DMS79 (cell line): ENCODE measurements at places on chromosomes 16 and 17.

- no peak for DNase-seq
Measured at GRCh38 chr17:60354223-60354622, 37.7 kb downstream of the USP32 start.

DNA sequence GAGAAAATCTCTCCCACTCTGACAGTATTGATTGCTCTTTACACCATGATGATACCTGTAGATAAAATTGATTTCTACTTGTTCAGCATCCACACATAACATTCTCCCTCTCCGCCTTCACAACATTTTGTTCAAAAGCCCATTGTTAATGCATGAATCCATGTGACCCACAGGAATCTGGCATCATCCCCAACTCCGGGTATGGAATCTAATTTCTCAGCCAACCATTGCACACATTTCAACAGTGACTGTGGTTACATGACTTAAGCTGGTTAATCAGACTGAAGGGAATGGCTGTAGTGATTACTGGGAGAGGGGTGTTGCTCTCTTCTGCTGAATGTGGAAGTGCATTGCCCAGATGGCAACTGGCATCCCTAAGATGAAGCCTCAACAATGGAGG, 161.4 kb upstream of the C16orf82 start:
- DNase-seq = no peak

GRCh38 chr16:89473791-89474414, 16.5 kb downstream of the ANKRD11 start:
- DNase-seq = no peak

- no peak for DNase-seq
Measured at GRCh38 chr16:28067604-28068379, 4.3 kb upstream of the GSG1L start.

GRCh38 chr17:53950207-53950857, 127.6 kb downstream of the KIF2B start:
- no peak for DNase-seq

- no peak for DNase-seq
Measured at GRCh38 chr16:11966173-11966572, 1.2 kb downstream of the TNFRSF17 start.

DNA sequence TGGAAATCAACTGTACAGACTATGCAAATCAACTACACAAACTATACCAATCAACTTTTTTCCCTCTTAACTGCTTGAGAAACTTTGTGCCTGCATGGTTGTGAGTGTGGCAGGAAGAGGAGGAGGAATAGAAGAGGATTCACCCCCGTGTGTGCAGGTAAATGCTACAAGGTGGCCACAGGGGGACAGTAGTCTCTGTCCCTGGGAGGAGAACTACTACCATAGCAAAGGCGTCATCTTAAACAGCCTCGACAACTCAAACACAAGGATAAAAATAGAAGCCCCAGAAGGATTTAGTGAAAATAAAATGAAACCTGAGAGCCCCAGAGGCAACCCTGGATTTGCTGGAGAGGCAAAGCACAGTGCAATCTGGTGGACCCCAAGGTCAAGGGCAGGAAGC, 199.5 kb upstream of the DYNLRB2 start:
- DNase-seq = no peak
